ENCODE measurements at places on chromosomes 11 and 22. TPM values are rescaled to one million over a fixed set of nuclear protein-coding genes. Genes with fewer than 3 reads are reported as not detected.

Gene LDHA
- total RNA-seq, result 591 TPM

Gene HORMAD2
- total RNA-seq, result not detected

GRCh38 chr11:35615921-35616900, 2.0 kb upstream of the FJX1 start:
- H3K27ac ChIP-seq, result no peak overlapping the region
- DNase-seq, result no peak
- no peaks in the 10 kb centered on the region for H3K36me3 ChIP-seq
- H3K4me1 ChIP-seq, result no peaks in the 10 kb centered on the region
- no peak overlapping the region for H3K4me3 ChIP-seq

- no peak overlapping the region for H3K4me3 ChIP-seq
- H3K27ac ChIP-seq, result no peak overlapping the region
- no peaks in the 10 kb centered on the region for H3K36me3 ChIP-seq
- DNase-seq, result peak; percentile 87
Measured at GRCh38 chr11:117180661-117181585, 2.4 kb downstream of the SIDT2 start.

Gene OR6T1
- not detected for total RNA-seq

GRCh38 chr11:115927823-115928329, 423.7 kb upstream of the CADM1 start:
- no peak overlapping the region for H3K4me3 ChIP-seq
- DNase-seq, result no peak
- H3K36me3 ChIP-seq, result no peaks in the 10 kb centered on the region
- H3K4me1 ChIP-seq, result no peaks in the 10 kb centered on the region
- H3K27me3 ChIP-seq, result no peaks in the 10 kb centered on the region

Gene ZNF215
- 2.0 TPM for total RNA-seq

GRCh38 chr11:19852288-19852687, 139.7 kb downstream of the NAV2 start:
- H3K27ac ChIP-seq, result no peak overlapping the region
- no peak overlapping the region for H3K4me3 ChIP-seq
- peaks cover 5% of the 10 kb centered on the region for H3K36me3 ChIP-seq
- no peak for DNase-seq

Gene OR4D5
- total RNA-seq, result not detected

Gene NPAS4
- total RNA-seq, result 0.54 TPM

Gene CCDC87
- total RNA-seq, result 0.33 TPM

Gene OR51B4
- not detected for total RNA-seq

Gene SLC22A8
- total RNA-seq, result not detected

DNA sequence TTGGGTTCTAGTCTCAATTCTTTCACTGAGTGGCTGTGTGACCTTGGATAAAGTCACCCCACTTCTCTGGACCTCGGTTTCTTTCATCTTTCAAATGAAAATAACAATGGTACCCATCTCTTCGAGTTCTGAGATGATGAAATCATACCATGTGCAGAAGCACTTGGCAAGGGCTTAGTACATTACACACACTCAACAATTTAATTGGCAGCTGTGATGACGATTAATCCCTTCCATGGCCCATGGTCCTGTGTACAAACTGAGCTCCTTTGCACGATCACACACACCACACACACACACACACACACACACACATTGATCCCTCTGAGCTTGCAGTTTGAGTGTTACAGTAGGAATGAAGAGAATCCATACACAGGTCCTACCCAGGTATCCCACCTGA, 103.4 kb upstream of the ASPHD2 start:
- no peaks in the 10 kb centered on the region for H3K27me3 ChIP-seq
- no peak for DNase-seq
- H3K4me3 ChIP-seq, result no peak overlapping the region
- H3K4me1 ChIP-seq, result no peaks in the 10 kb centered on the region
- no peaks in the 10 kb centered on the region for H3K36me3 ChIP-seq

GRCh38 chr11:2768471-2769408, 68.9 kb upstream of the KCNQ1OT1 start:
- no peak for DNase-seq
- H3K36me3 ChIP-seq, result no peaks in the 10 kb centered on the region
- no peaks in the 10 kb centered on the region for H3K4me1 ChIP-seq
- H3K4me3 ChIP-seq, result no peak overlapping the region
- H3K27me3 ChIP-seq, result no peaks in the 10 kb centered on the region

GRCh38 chr11:846496-847098, 3.9 kb downstream of the TSPAN4 start:
- H3K27ac ChIP-seq, result no peak overlapping the region
- H3K36me3 ChIP-seq, result no peaks in the 10 kb centered on the region
- no peak overlapping the region for H3K4me3 ChIP-seq
- H3K4me1 ChIP-seq, result no peaks in the 10 kb centered on the region

DNA sequence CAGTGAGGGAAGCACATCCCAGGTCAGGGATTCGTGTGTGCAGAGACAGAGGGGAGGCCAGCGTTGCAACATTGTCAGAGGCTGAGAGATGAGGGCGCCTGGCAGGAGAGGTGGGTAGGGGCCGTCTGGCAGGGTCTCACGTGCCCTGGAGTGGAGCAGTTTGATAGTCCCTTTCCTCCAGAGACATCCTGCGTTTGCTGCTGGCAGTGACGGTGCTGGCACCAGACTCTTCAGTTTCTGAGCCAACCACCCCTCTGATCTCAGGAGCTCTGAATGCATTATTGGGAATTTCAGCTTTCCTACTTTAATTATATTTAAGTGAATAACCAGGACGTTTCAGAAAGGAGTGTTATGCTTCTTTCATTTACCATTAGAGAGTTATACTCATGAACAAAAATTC, 136.5 kb downstream of the WNT7B start:
- H3K4me1 ChIP-seq, result no peaks in the 10 kb centered on the region
- DNase-seq, result no peak
- no peak overlapping the region for H3K4me3 ChIP-seq
- H3K27me3 ChIP-seq, result no peaks in the 10 kb centered on the region
- no peak overlapping the region for H3K27ac ChIP-seq

GRCh38 chr22:38316364-38317121, 690 bp downstream of the CSNK1E start:
- no peaks in the 10 kb centered on the region for H3K4me1 ChIP-seq
- no peaks in the 10 kb centered on the region for H3K36me3 ChIP-seq
- peak overlapping the region; percentile 92 for H3K4me3 ChIP-seq
- DNase-seq, result peak; percentile 81
- H3K27ac ChIP-seq, result peak overlapping the region; percentile 94
- no peaks in the 10 kb centered on the region for H3K27me3 ChIP-seq

Gene FIBIN
- total RNA-seq, result 80.9 TPM

Gene CREB3L1
- total RNA-seq, result 10.5 TPM

GRCh38 chr11:110798201-110798900, 86.1 kb upstream of the ARHGAP20 start:
- no peak overlapping the region for H3K4me3 ChIP-seq
- no peak overlapping the region for H3K27ac ChIP-seq
- H3K27me3 ChIP-seq, result no peaks in the 10 kb centered on the region
- no peak for DNase-seq

DNA sequence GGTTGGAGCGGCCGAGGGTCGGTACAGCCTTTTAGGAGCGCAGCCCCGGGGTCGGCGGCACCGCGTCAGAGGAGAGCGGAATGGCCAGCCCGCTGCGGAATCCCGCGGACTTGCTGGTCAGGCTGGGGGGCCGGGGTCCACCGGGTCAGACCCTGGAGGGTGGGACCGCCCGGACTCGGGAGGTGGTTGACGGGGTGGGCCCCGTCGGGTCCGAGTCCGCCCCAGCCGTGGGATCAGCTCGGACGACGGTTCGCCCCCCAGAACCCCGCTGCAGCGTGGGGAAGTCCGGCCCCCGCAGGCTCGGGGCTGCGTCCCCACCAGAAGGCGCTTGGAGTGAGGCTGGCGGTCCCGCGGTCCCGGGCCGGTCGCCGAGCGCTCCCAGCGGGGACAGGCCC, 301 bp upstream of the ADM2 start:
- no peak overlapping the region for H3K4me3 ChIP-seq
- H3K36me3 ChIP-seq, result no peaks in the 10 kb centered on the region
- no peak for DNase-seq
- no peak overlapping the region for H3K27ac ChIP-seq

DNA sequence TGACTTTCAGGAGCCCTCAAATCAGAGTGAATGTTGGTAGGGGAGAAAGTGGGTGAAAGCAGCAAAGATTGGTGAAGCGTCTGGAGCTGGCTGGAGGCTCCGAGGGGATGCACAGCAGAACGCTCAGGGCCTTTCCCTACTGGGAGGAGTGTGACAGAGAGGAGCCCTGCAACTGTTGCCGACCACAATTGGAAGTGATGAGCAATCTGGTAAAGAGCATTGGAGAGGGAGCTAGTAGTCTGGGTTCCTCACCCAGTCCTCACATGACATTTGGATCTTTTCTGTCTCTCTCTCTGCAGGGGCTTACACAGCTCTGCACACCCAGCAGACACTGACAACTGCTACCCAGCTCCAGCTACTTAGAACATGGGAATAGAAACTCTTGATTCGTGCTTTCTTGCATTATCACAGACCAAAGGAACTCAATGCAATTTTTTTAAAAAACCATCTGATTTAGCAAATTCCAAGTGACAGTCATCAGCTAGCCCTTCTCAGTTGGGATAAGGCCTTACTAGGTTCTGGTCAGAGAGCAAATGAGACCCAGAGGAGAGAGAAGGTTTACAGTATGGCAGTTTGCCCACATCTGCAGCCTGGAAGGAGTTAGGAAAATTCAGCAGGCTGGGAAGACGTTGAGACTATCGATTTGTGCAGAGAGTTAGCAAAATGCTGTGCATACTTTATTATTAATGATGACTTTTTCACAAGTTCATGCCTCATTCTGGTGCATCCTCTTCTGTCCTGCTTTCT, 278.0 kb upstream of the PLET1 start:
- H3K4me3 ChIP-seq, result no peak overlapping the region
- H3K36me3 ChIP-seq, result no peaks in the 10 kb centered on the region
- no peak overlapping the region for H3K27ac ChIP-seq
- H3K4me1 ChIP-seq, result no peaks in the 10 kb centered on the region

Gene IGLL1
- total RNA-seq, result not detected

Gene KCNJ1
- 0.24 TPM for total RNA-seq

DNA sequence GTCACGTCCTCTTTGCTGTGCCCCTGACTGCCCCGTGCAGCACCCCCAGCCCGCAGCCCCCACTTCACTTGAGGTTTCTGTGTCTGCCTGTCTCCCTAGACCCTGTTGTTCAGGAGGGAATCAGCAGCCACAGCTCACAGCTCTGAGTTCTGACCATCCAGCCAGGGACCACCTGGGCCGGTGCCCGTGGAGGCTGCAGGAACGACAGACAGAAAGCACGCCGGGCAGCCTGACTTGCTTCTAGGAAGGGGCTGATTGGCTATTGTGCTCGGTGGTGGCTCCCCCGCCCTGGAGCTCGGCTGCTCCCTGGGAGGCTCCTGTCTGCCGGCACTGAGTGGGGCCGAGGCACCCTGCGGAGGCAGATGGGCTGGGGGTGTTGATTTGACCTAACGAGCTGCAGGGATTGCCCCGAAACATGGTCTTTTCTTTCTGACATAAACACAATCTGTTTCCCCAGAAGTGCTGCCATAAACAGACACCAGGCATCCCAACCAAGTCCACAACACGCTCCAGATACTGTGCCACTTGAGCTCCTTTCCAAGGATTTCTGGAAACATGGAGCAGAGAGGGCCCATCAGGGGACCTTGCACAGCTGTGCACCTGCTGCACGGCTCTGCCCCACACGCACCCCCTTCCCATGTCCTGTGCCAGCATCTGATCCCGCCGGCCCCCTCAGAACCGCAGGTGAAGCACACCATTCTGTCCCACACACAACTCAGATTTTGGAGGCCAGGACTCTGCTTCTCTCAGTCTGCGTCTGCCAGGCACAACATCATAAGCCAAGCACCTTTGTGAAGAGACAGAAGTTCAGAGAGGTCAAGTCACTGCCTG, 855.9 kb downstream of the TBC1D22A start:
- no peak for DNase-seq
- no peak overlapping the region for H3K4me3 ChIP-seq
- H3K36me3 ChIP-seq, result no peaks in the 10 kb centered on the region
- no peaks in the 10 kb centered on the region for H3K27me3 ChIP-seq

Gene SMTNL1
- not detected for total RNA-seq

- no peak overlapping the region for H3K27ac ChIP-seq
- no peak for DNase-seq
- H3K4me1 ChIP-seq, result no peaks in the 10 kb centered on the region
- no peak overlapping the region for H3K4me3 ChIP-seq
- no peaks in the 10 kb centered on the region for H3K27me3 ChIP-seq
- H3K36me3 ChIP-seq, result peaks cover 33% of the 10 kb centered on the region
Measured at GRCh38 chr22:50282361-50283155, 12.4 kb upstream of the MAPK11 start.

DNA sequence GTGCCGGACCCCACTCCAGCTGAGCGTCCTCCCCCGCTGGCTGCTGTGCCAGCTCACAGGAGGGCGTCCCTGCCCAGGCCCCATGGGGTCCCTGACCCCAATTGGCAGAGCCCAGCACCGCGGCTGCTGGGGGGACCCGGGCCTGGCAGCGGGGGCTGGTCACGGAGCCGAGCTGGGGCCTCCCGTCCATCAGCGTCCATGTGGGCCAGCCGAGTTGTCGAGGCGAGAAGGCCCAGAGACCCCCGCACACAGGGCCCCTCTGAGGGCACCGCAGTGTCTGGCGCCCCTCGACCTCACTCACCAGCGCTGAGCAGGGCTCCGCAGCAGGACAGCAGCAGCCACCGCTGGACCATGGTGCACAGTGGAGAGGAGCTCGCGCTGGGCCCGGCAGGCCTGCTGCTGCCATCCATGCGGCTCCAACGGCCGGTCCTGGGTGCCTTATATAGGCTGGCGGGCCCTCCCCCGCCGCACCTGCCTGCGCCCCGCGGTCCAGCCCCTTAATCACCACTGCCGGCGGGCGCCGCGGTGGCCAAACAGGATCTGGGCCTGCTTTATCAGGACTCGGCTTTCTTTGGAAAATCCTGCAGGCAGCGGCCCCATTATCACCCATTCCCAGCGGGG, at the start of gene MUC6:
Gene MUC6 (minus strand): TSS at position 416 of the 621 bp plus-strand sequence. CDS start 63 bp downstream, at position 353.
- no peaks in the 10 kb centered on the region for H3K36me3 ChIP-seq
- H3K27me3 ChIP-seq, result no peaks in the 10 kb centered on the region
- no peak within 1 kb of the TSS for H3K4me3 ChIP-seq
- DNase-seq, result no peak

DNA sequence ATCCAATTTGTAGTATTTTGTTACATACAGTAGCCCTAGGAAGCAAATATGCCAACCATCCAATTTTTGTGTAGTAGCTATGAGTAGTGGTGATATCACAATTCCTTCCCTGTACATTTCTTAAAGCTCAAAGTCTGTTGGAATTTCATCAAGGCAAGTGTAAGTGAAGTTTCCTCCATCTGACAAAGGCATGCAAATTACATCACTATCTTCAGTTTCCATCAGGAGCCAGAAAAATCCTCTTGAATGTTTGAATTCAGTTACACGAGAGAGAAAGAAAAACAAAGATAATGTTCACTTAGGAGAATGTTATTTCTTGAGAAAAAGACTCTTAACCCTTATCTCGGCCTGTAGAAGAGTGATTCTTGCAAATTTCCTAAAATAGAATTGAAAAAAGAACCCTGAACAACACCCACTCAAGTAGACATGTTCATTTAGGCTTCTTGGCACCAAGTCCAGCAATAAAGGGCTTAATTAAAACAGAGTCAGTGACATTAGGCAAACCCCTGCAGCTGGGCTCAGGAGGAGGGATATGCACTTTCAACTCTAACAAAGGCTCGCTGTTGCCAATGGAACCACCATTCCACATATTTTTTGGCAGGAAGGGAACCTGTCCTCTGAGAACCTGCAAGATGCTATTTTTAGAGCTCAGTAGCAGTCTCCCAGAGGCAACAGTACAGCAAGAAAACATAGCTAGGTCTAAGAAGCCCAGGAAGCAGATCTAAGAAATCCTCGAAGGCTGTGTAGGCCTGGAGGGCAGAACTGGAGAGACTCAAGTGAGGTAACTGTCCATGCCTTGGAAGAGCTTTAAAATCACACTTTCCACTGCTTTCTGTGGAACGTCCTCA, 144.6 kb downstream of the CCDC81 start:
- no peak overlapping the region for H3K4me3 ChIP-seq
- H3K27ac ChIP-seq, result peak overlapping the region; percentile 76
- DNase-seq, result no peak

All from aorta (tissue), 5 donors.